Activated CD8-positive, alpha-beta memory T cell treated with anti-CD3 and anti-CD28 coated beads, Interleukin-2, amount 50 U/mL, for 48 hours (primary cell): ENCODE measurements at places on chromosomes 6 and 20.

DNA sequence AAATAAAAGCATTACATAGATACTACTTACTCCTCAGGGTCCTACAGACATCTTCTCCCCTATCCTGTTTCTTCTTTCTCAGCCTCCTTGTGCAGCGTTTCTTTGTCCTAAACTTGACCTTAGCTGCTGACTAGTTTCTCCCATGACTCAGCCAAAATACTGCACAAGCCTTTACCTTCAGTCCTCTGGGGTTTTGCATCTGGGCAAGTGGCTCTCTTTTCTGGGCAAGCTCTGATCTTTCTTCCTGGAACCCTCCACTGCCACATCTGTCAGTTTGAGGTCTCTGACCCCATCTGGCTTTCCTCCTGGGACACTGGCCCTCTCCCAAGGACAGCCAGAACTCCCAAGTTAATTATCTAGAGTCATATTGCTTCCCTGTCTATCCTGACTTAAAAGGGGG, 838.4 kb downstream of the DHX35 start:
- DNase-seq = no peak

GRCh38 chr6:125230674-125231073, 71.1 kb downstream of the HDDC2 start:
- no peak for DNase-seq

GRCh38 chr6:25596928-25597818, 54.8 kb upstream of the SCGN start:
- DNase-seq = no peak

DNA sequence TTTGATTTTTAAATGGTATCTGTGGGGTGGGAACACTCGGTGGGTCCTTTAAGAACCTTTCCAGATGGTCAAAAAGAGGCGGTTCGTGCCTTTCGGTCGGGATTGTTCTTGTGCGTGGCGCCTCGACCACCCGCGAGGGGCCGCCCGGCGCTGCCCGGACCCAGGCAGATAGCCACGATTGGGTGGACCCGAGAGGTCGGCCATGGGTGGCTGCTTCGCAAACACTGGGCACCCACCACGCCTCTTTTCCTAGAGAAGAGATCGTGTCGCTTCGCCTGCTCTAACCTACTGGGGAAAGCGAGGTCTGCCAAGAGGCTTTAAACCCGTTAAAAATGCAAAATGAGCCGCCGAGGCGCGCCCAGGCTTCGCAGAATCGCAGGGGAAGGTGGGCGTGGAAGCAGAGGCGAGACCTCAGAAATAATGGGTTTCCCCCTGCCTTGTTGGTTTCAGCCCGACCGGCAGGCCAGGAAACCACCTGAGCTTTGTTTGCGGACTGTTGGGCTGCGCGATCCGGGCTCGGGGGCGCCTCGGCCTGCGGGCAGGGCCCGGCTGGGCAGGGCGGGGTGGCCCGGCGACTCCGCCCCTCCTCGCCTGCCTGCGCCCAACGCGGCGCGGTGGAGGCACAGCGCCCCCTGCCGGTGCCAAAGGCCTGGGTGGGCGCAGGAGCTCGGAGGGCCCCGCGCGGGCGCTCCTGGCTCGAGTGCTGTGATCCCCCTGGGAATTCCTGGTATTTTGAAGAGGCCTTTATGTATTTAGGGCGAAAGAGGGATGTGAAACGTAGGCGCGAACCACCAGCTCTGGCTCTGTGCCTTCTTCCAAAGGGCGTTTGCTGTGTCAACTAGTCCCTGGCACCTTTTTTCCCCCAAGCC, 1.6 kb downstream of the MARCKS start:
- peak; percentile 97 for DNase-seq

DNA sequence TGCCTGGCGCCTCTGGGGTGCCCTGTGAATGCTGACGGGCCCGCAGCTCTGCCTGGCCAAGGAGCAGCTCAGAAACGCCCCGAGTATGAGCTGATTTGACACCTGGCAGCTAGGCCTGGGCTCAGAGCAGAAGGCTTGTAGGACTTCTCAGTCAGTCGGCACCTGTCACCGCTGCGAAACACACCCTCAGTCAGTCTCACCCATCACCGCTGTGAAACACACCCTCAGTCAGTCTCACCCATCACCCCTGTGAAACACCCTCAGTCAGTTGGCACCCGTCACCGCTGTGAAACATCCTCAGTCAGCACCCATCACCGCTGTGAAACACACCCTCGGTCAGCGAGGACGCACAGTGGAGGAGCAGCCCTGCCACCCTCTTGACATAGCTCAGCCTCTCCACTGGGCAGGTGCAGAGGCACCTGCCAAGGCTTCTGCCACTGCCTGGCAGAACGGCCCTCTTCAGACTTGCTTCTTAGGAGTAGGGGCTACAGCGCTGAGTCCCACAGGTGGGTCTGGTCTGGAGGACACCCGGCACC, 109.0 kb downstream of the PSMB1 start:
- peak; percentile 46 for DNase-seq

- DNase-seq = no peak
Measured at GRCh38 chr20:44781791-44782190, 28.6 kb downstream of the RIMS4 start.

DNA sequence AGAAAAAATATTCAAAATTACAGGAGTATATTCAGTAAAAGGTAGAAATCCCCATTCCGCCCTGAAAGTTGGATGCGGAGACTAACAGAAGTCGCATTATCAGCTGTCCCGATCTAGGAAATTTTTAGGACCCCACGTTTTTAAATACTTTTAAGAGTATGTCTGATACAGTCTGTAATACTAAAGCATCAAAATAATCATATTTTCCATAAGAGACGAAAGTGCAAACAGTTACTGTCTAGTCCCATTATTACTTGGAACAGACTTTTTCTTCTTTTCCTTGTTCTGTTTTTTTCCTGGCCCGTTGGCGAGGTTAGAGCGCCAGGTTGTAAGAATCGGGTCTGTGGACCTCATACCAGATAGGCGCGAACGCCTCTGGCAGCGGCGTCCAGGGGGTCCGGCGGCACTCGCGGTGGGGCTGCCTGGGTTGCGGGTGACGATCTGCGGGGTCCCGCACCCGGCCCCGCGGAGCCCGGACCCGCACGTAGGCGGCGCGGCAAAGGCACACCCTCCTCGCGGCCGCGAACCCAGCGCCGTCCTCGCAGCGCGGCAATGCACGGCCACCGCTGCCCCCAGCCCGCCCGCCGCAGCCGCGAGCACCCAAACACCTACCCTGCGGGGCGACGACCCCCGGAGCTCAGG, 460 bp downstream of the PLAGL1 start:
- no peak for DNase-seq

- no peak for DNase-seq
Measured at GRCh38 chr20:45344168-45344860, 3.9 kb downstream of the SDC4 start.

GRCh38 chr6:5135788-5136376, 50.7 kb downstream of the PPP1R3G start:
- DNase-seq = peak; percentile 67

DNA sequence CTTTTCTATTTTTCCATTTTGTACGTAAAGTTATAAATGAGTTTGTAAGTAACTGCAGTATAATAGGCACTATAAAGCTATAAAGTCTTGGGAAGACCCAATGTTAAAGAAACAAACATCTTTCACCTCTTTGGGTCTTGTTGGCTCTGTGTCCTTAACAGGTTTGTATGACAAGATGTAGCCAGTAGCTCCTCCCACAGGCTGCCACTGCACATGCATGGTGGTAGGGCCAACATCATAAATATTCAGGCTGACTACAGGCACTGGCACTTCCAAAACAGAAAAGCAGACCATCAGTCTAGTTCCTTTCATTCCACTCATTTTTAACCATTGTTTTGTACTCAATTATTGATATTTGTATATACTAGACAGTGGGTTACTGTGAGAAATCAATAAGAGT, 59.9 kb downstream of the COL12A1 start:
- DNase-seq = no peak

DNA sequence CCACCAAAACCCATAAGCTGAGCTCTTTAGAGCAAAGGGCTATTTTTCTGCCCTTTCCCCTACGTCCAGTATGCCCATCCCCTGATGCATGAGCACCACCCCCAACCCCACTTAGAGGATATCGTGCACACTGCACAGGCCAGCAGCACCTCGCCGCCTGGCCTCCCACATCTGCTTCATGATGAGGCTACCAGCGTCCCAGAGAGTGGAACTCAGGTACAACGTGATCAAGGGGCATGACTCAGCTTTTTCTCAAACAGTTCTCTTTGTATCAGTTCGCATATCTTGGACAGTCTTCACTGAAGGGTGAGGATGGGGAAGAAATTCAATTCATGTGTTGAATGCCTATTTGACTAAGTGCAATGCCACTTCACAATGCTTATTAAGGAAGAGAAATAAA, 81.9 kb upstream of the QKI start:
- DNase-seq = no peak

DNA sequence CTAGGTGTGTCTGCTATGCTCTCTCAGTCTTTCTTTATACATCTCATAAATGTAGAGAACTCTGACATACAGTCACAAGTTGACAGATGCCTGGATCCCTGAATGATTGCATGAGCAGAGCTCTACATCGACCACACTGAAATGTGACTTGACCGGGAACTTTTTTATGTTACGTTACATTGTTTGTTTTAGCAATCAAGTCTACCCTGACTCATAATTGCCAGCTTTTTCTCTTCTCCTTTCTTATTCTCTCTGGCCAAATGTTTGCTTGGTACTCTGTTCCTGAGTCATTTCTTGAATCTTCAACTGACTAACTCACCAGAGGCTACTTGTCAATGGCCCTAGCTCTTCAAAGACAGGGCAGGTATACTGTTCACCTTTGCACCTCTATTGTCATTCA, 213.6 kb upstream of the DTNBP1 start:
- DNase-seq = no peak

- DNase-seq = no peak
Measured at GRCh38 chr6:134363323-134364039, 45.6 kb upstream of the SGK1 start.

- DNase-seq = no peak
Measured at GRCh38 chr6:131216246-131216645, 81.0 kb downstream of the AKAP7 start.

DNA sequence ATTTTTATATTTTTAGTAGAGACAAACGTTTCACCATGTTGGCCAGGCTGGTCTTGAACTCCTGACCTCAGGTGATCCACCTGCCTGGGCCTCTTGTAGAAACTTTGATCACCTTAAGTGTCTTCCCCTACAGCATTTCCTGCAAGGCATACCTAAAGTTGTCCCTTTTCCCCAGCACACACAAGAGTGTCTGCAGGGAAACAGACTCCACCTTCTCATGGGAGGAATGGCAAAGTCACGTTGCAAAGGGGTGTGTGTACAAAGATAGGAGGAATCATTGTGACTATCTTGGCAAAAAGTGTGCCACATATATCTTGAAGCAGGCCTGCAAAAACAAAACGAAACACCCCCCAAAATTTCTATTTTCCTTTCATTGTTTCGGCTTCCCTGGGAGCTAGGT, 160.8 kb upstream of the RNF24 start:
- no peak for DNase-seq

- no peak for DNase-seq
Measured at GRCh38 chr6:152209211-152209610, 401.7 kb downstream of the ESR1 start.

DNA sequence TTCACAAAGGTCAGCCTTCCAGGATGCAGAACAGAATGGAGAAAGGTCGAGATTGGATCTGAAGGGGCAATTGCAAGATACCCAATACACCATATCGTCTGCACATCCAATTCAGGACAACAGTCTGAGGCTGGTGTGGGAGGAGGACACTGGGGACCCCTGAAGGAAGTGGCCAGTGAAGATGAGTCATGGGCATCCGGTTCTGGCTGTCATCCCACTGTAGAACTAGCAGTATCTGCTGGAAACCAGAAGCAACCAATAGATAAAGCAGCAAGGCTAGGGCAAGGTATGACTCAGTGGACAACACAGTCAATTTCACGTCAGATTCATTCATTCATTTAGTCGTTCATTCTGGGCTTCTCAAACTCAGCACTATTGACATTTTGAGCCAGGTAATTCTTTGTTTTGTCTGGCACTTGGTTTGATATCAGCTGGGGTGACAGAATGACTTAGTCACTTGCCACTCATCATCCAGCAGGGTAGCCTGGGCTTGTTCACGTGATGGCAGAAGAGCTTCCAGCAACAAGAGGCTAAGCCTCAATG, 30.3 kb upstream of the SHLD1 start:
- no peak for DNase-seq
